ENCODE measurements at places on chromosomes 5 and 9. TPM values are rescaled to one million over a fixed set of nuclear protein-coding genes. Genes with fewer than 3 reads are reported as not detected.

Gene FIBCD1
- 0.46 TPM for total RNA-seq

Gene SPINK5
- 0.82 TPM for total RNA-seq

Gene EQTN
- total RNA-seq = not detected

Gene PLPPR1
- total RNA-seq = not detected

Gene SVEP1
- total RNA-seq = 14.2 TPM

Gene PCDHB13
- 5.8 TPM for total RNA-seq

Measured in right cardiac atrium (tissue), 5 donors.